CD4-positive, alpha-beta T cell treated with Interleukin-6 for 4 hours (primary cell): ENCODE measurements at places on chromosomes 7 and 10.

- no peak for DNase-seq
Observed at GRCh38 chr10:4242561-4243035, 457.6 kb upstream of the KLF6 start.

DNA sequence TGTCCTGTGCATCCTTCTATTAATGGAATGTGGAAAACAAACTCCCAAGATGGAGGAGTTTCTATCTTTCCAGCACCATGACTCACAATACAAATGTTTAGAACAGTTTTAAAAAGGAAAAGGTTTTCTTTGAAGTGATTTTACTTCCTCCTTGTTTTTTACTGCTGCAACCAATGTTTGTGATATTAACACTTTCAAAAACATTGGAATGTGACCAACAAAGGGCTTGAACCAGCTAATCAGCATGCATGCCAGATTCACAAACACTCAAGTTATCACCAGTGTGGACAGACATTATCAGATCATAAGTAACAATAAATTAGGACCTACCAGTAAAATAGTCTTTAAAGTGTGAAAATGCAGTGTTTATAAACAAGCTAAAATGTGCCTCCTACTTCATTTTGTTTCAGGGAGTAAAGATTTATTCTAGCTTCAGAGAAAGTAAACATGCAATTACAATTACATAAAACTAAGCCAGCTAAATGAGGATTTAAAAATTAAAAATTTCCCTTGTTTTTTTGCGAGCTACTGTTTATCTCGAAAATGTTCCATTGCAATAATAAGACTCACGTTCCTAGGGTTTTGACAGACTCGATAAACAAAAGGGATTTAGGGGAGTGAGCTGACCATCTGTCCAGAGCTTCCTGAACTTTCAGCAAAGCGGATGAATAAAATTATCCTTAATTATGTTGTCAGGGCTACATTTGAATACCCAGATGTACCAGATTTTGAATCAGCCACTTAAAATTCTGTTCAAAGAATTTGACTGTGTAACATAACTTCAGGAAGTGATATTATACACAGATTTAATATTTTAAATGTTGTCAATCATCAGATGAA is 29.8 kb downstream of the CPVL start:
- no peak for DNase-seq

- DNase-seq, result no peak
Observed at GRCh38 chr7:22554184-22554583, 54.2 kb upstream of the STEAP1B start.

DNA sequence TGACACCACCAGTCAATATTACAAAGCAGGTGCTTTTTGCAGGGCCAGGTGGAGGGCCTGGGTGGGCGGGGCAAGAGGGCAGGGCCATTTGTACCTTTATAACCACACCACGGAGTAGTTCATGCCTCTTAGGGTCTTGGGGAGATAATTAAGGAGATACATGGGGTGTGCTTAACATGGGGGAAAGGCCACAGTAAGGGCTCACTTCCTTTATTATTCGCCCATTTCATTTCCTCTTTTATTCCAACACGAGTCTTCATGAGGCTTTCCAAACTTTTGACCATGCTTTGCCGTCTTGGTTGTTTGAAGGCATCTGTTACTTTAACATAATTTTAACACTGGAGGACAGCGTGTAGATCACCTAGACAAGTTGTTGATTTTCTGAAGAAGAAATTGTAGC is 33.3 kb upstream of the LYZL2 start:
- DNase-seq, result no peak

DNA sequence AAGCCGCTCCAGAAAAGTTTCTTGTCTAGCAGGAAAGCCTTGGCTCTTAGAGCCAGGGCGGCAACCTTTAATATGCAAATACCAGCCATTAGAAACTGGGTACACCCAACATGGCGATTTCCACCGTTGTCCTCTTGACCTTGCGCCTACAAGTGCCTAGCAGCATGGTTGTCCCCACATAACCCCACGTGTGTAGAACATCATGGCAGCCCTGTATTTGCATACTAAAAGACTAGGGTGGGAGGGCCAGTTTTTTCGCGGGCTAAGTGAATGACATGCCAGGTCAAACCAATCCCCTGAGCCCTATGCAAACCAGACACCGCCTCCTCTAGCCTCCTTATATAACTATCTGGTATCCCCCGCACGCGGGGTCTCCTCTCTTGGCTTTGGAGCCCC is 58.4 kb upstream of the FZD8 start:
- no peak for DNase-seq

DNA sequence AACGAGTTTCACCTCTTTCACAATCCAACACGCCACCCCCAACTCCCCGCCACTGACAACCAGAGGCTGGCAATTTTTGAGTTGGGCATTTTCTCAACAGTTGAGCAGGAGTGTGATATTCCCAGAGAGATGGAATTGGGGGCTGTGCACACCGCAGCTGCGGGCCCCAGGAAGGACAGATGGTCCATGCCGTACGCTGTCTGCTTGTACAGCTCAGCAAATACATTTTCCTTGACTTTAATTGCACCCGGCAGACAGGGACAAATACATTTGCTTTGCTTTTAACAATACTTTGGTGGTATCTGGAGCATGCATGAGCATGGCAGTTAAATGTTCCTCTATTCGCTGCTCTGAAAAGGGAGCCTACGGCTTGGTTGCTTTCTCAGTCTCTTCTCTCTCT is 354.2 kb upstream of the DPP6 start:
- no peak for DNase-seq

DNA sequence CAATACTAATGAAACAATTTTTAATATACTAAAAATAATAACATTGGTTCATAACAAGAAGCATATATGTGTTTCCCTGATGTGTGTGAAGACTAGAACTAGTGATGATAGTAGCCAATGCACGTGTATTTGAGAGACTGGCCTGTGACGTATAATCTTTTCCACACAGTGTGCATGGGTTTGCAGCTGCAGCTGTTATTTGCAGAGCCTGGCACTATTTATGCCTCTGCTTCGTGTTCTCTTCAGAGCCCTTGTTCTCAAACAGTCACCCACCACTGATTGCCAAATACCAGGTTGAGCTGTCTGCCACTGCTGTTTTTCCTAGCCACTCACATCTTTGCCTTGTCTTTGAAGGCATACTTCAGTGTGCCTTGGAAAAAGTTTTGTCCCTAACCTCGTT is 531.7 kb downstream of the ETV1 start:
- no peak for DNase-seq

GRCh38 chr7:91949221-91950009 is 8.8 kb downstream of the AKAP9 start:
- no peak for DNase-seq

DNA sequence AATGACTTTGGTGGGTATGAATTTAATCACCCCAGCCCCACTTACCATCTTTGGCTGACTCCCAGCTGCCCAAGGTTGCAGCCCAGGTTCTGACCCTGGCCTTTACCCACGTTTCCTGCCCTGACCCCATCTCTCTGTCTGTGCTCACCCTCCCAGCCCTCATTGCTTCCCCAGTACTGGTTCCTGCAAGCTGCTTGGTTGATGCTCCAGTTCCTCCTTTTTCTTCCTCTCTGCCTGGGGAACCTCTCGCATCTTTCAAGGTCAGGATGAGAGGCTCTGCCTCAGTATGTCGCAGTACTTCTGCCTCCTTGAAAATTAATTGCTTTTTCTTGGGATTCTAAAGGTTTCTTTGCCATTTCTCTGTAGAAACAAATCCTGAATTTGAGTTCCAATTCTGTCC is 263.8 kb upstream of the ZNF32 start:
- DNase-seq, result no peak

GRCh38 chr7:4525884-4526283 is 156.2 kb upstream of the FOXK1 start:
- DNase-seq, result no peak

GRCh38 chr7:18760631-18761445 is 265.3 kb downstream of the HDAC9 start:
- no peak for DNase-seq

- no peak for DNase-seq
Observed at GRCh38 chr7:41425926-41426325, 277.0 kb downstream of the INHBA start.

DNA sequence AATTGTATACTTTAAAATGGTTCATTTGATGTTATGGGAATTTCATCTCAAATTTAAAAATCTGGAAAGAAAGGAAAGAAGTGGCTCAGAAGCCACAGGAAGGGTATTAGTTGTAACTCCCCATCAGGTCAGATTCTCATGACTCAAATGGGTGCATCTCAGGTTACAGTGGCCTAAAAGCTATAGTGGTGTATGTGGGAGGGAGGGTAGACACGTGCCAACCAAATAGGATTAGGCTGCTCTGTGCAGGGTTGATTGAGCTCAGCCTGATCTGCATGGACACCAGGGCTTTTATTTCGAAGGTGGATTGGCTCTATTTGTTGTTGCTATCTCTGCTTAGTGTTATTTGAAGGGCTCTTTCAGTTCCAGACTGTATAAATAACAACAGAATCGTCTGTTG is 121.5 kb upstream of the PRR15 start:
- DNase-seq, result no peak
